ENCODE measurements at places on chromosomes 1 and 21.

GRCh38 chr1:169305948-169306347 is 61.6 kb downstream of the NME7 start:
- no peak for DNase-seq

DNA sequence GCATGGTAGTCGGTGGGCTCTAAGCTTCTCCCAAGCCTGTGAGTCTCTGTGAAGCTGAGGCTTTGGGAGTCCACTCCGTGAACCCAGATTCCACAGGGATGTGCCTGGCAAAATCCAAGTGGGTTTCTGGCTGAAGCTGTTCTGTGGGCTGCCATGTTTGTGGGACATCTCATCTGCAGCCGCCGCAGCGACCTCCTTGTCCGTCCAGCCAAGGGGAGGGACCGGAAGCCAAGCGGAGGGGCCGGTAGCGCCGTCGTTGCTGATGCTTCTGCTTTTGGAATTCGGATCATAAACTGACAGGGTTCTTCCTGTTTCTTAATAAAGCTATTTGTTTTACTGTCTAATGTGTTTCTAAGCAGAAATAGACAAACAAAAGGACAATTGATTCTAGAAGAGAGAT is 13.3 kb downstream of the KIF26B start:
- DNase-seq: no peak

GRCh38 chr1:15963968-15964648 is 11.8 kb downstream of the ZBTB17 start:
- no peak for DNase-seq

DNA sequence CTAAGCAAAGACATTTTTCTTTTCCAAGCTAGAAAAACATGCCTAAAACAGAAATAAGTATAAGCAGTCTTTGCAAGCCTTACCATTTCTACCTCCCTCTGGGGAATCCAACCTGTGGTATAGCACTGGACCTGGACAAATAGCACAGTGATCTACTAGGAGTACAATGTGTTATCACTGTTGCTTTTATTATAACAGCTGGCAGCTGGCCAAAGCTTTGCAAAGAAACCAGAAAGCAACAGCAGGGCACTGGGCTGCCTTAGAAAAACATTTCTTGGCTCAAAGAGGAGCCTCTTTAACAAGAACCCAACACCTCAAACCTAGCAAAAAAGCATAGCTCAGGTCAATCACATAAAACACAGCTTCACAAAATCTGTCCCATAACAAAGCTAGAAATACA is 294.5 kb upstream of the GREM2 start:
- no peak for DNase-seq

- DNase-seq: no peak
Measured at GRCh38 chr1:185404907-185405568, 88.0 kb upstream of the IVNS1ABP start.

DNA sequence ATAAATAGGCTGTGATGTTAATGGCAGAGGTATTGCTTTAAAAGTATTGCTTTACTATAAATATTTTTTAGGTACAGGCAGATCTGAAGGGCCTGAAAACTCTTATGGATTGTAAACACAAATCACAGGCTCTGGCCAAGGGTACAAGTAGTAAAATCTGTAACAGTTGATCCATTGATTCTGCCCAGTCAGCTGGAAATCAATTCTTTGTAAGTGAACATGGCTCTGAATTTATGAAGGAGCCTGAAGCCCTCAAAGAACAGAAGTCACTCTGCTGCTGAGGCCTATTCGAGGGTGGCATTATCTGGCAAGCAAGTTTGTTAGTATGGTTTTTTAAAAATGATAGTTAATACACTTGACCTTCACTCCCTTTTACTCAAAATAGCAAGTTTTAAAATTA is 834.0 kb upstream of the TMPRSS15 start:
- no peak for DNase-seq

DNA sequence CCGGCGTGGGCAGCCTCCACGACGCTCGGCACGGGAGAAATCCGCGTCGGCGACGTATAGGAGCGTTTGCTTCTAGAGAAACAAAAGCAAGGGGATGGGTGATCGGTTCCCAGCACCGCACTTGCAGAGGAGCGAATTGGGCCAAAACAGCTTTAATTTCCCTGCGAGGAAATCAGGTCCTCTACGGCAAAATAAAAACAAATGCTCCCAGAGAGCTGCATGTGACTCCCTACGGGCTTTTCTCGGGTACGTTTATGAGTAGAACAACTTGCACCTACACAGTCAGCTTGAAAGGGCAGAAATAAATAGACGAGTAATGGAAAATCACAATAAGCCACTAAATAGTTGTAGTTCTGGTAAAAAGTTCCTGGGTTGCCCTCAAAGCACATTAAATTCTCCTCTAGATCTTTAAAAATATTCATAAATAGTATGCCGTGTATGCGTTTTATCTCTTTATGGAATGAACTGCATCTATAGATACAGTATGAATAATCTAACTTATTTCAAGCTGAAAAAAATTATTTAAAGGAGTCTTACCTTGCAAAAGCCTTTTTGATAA is 1.2 kb downstream of the NHLH2 start:
- DNase-seq: no peak

- no peak for DNase-seq
Measured at GRCh38 chr21:37045149-37045548, 27.7 kb downstream of the PIGP start.

DNA sequence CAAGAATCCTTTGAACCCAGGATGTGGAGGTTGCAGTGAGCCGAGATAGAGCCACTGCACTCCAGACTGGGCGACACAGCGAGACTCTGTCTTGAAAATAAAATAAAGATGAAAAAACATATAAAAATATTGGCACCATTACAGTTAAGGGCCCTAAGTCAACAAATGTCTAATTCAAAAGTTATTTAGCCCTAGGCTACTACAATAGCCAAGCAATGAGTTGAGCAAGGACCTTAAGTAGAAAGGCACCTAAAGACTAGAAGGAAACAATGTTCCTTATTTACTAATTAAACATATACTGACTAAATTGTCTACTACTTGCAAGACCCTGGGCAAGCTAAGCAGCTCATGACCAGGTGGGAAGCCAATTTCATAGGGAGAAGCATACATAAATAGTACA is 4.1 kb downstream of the PIK3R3 start:
- no peak for DNase-seq

GRCh38 chr1:236795757-236796667 is 920 bp downstream of the MTR start:
- no peak for DNase-seq

DNA sequence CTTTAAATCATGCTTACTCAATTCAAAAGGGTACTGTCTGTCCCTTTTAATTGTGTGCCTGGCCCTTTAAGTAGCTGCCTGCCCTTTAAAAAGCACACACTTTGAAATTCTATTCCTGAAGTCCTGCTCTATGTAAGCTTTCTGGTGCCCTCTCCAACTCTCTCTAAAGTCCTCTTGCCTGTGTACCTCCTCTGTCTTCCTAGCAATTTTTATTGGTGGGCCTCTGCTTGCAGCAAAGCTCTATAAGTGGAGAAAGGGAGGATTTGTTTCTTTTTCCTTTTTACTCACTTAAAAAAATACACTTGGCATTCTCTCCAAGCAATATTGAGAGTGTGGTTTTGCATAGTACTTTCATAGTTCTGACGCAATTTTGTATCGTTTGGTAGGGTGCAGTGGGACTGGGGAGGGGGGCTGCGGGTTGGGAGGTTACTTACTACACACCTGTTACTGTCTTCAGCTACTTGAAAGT is 135.4 kb downstream of the LMO4 start:
- no peak for DNase-seq

DNA sequence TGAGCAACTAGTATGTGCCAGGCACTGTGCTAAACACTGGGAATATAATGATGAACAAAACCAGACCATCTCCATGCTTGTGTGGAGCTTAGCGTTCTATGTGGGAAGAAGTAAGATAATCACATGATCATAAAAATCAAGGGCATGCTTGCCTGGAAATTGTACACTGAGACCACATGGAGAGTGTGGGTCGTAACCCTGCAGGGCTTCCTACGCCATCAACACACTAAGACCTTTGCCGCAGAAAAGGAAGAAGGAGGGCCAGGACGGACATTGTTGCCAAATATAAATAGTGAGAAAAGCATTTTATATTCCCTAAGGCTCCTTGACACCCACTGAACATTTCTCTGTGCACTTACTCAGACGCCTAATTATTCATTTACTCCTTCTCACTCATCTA is 388.1 kb upstream of the VAMP3 start:
- DNase-seq: no peak

- DNase-seq: no peak
Measured at GRCh38 chr21:38255571-38256117, 1.1 kb upstream of the KCNJ15 start.

- no peak for DNase-seq
Measured at GRCh38 chr1:241963722-241964121, 6.2 kb downstream of the BECN2 start.

- DNase-seq: no peak
Measured at GRCh38 chr1:18816808-18817207, 42.7 kb downstream of the TAS1R2 start.
